Fibroblast of skin of left biceps (primary cell): ENCODE measurements at places on chromosomes 16 and 17.

DNA sequence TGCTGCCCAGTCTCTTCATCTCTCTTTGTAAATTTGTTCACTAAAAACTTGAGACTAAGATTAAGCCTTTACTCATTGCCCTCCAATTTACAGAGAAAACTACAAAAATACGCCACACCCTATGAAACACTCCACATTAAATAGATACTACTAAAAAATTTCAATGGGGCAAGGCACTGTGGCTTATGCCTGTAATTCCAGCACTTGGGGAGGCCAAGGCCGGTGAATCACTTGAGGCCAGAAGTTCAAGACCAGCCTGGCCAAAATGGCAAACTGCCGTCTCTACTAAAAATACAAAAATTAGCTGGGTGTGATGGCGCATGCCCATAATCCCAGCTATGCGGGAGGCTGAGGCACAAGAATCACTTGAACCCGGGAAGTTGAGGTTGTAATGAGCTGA lies 3.8 kb downstream of the UBE2O start:
- DNase-seq, result no peak

- DNase-seq, result peak; percentile 26
Measured at GRCh38 chr17:65177901-65178300, 40.7 kb downstream of the RGS9 start.

GRCh38 chr17:59837308-59838051 lies 55.3 kb downstream of the TUBD1 start:
- DNase-seq, result peak; percentile 100

GRCh38 chr17:76253841-76254240 lies 11.3 kb upstream of the UBALD2 start:
- DNase-seq, result no peak

GRCh38 chr16:57577691-57578224 lies 35.3 kb downstream of the ADGRG5 start:
- DNase-seq, result no peak

GRCh38 chr17:50832864-50833381 lies 2.5 kb upstream of the WFIKKN2 start:
- no peak for DNase-seq

GRCh38 chr16:9003322-9003721 lies 39.6 kb upstream of the USP7 start:
- no peak for DNase-seq
